ENCODE measurements at places on chromosomes 3 and 15. TPM values are rescaled to one million over a fixed set of nuclear protein-coding genes. Genes with fewer than 3 reads are reported as not detected.

DNA sequence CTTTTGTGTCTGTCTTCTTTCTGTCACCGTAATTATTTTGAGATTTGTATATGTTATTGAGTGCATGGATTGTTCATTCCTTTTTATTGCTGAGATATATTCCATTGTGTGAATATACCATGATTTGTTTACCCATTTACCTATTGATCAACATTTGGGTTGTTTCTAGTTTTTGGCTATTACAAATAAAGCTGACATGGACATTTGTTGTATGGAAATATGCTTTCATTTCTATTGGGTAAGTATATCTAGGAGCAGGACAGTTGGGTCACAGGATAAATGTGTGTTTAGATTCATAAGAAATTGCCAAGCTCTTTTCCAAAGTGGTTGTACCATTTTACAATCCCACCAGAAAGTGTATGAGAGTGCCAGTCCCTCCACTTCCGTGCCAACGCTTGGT is 51.2 kb downstream of the PFN2 start:
- DNase-seq, result no peak

The GNAT1 gene
- total RNA-seq, result not detected

GRCh38 chr3:193711166-193711485 is 118.1 kb downstream of the OPA1 start:
- DNase-seq, result no peak

GRCh38 chr3:74268753-74269152 is 345.7 kb downstream of the CNTN3 start:
- DNase-seq, result no peak

DNA sequence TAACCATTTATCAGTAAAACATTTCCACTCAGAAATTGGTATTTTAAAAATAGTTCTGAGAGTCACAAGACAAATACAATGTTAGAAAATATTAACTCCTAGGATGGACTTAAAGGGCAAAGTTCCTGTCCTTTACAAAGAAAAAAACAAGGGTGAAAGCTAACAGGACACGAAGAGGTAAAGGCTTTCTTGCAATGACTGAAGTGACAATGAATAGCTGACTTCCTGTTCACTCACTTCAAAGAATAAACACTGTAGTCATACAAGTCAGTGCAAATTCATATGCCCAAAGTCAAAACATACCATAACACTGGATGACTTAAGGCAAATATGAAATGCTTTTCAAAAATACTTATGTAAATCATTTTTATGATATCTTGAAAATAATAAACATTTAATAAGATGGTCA is 1389.8 kb upstream of the ALCAM start:
- no peak for DNase-seq

DNA sequence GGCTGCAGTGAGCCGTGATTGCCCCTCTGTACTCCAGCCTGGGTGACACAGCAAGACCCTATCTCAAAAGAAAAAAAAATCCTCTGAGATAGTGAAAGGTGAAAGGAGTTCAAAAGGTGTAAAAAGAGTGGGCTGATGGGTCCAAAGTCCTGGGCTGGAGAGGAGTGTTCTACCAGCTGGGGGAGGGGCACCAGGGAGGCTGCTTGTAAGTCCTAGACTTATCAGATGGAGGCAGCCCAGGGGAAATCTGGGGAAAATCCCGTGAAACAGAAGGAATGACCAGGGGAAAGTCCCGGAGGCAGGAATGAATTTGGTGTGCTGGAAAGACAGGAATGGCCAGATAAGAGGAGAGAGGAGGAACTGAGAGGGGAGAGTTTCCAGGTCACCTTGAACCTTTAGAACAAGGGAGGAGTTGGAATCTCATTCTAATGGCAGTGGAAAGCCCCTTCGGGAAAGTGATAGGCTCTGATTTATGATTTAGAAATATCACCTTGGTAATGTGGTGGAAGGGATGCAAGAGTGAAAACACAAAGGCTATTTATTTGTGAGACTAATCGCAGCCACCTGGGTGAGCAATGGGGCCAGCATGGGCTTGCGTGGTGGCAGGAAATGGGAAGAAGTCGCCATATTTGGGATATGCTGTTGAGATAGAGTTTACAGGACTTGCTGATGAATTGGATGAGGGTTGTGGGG is 23.4 kb upstream of the PPP4R2 start:
- no peak for DNase-seq

DNA sequence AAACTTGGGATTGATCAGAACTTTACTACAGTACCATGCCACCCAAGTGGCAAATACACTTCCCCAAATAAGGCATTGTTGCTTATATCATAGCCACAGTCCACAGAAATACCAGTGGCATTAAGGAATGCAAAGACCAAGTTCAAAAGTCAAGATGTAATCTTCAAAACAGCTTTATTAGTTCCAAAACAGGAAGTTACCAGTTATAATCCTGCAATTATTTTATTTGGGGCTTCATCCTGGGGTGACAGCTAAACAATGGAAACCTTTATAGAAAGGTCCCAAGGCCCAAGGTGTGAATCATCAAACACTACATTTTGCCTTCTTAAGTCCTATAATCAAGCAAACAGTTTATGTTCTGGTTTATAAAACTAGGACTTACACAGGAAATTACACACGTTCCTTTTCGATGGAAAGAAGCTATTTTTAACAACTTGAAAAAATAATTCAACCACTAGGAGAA is 30.3 kb upstream of the RNF7 start:
- DNase-seq, result no peak

DNA sequence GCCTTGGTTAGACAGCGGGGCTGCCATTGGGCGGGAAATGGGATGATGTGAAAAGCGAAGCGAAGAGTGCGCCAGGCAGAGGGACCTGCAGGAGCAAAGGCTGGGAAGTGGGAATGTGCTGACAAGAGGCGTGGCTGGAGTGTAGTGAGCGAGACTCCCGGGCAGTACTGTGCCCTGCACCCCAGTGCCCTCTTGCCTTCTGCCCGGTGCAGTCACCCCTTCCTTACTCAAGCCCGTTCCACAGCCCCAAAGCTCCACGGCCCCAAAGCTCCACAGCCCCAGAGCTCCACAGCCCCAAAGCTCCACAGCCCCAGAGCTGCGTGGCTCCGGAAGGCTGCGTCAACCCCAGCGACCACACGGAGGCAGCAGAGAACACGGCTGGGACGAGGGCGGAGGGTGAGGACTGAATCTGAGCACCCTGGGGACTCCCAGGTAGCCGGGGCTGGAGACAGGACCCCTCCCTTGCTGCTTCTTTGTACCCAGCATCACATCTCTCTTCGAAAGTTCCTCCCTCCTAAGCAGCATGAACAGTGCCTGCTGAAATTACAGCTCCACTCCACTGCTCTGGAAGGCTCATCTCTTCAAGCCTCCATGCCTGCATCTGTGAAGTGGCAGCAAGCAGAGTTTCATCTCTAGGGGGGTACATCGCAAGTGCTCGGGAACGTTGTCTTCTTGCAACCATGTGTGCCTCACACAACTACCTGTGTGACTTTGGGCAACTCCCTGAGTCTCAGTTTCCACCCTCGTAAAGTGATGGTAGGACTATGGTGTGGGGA is 108.9 kb downstream of the FBLN2 start:
- DNase-seq, result no peak

The EFHB gene
- total RNA-seq, result 0.49 TPM

GRCh38 chr15:69504352-69505040 is 51.9 kb downstream of the RPLP1 start:
- no peak for DNase-seq

The CYP19A1 gene
- total RNA-seq, result 8.8 TPM

- no peak for DNase-seq
Measured at GRCh38 chr3:159852266-159852665, 136.4 kb upstream of the IL12A start.

The SLC2A2 gene
- total RNA-seq, result not detected

GRCh38 chr3:194396859-194397756 is 2.0 kb downstream of the GP5 start:
- no peak for DNase-seq

The ZNF80 gene
- total RNA-seq, result 0.74 TPM

The TAGLN3 gene
- total RNA-seq, result 3.9 TPM

The RBPMS2 gene
- 3.7 TPM for total RNA-seq

The THSD4 gene
- 66.8 TPM for total RNA-seq

The SH2D7 gene
- not detected for total RNA-seq

DNA sequence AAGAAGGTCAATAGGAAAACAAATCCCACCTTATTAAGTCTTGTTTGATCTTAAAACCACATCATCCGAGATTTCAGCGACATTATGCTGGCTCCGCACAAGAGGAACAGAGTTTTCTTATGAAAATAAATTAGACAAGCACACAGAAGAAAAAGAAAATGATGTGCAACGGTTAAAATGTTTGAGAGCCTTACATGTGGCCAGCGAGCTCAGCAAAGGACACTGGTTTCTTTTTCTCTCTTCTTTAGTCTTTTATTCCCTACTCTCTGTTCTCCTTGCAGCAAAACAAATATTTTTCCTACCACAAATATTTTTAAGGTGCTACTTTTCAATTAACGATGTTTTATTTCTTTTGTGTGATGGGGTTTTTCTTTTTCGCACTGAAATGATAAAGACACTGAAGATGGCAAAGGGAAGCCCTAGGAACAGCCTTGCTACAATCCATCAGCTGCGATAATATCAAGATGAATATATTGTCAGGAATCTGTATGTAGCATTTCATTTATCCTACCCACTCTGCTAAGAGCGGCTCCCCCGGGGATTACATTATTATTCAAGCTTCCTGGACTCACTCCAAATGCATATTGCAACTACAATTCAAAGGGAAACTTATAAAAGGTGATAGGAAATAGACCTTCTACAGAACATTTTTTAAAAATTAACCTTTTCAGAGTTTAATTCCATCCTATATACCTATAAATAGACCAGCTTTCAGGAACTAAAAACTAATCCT is 72.9 kb downstream of the ANXA2 start:
- DNase-seq, result no peak

Measured in vagina (tissue), 2 donors.